ENCODE measurements at places on chromosomes 11 and 22.

DNA sequence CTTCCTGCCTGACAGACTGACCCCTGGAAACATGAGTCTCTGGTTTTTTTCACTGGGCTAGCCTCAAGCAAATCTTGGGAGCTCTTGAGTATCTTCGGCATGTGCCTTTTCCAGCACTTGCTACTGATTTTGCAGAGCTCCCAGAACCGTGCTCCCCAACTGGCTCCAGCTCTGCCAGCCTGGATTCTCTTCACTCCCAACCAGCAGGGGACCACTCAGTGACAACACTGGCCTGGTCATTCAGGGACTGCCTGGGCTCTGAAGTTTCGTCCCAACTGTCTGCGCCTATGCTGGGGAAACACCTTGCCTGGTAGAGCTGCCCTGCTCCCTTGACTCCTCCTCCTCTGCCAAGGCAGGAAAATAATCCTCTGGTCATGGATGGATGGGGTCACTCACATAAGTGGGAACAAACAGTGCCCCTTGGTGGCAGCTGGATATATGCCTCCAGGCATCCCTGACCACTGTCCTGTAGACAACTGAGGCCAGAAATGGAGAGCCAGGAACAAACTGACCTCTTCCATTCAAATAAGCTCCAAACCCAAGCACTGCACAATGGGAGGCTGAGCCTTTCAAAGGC is 30.2 kb downstream of the POLDIP3 start:
- DNase-seq: no peak

- DNase-seq: no peak
Observed at GRCh38 chr11:100561323-100561722, 125.8 kb upstream of the ARHGAP42 start.

DNA sequence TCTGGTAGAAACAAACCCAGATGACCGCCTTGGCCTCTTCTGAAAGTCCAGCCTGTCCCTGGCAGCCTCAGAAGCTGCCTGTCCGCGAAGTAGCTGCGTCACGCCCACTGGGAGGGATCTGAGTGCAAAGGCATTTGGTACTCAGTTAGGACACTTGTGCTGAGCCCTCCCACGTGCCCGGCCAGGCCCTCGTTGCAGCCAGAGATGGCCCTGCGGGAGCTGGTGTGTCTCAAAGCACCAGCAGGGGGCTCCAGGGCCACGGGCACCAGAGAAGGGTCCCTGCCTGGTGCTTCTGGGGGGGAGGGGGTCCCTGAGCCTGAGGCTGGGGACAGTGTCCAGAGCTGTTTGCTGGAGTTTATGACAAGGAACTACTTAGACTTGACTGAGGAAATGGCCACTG is 5.8 kb downstream of the SELENOO start:
- no peak for DNase-seq

DNA sequence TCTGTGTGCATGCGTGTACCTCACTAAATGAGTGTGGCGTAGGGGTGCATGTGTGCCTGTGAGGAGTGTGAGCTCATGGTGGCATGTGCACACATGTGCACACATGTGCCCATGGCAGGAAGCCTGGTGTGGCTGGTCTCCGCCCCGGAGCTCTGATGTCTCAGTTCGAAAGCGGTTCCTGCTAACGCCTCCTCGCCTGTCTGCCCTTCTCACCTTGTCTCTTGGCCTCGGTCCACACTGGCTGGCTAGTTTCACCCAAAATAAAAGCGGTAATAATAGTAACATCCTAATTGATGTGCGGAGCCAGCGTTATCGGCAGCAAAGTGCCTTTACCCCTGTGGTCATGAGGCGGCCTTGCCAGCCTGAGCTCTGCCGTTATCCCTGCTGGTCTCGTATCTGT is 1190.4 kb downstream of the BRD1 start:
- DNase-seq: no peak

DNA sequence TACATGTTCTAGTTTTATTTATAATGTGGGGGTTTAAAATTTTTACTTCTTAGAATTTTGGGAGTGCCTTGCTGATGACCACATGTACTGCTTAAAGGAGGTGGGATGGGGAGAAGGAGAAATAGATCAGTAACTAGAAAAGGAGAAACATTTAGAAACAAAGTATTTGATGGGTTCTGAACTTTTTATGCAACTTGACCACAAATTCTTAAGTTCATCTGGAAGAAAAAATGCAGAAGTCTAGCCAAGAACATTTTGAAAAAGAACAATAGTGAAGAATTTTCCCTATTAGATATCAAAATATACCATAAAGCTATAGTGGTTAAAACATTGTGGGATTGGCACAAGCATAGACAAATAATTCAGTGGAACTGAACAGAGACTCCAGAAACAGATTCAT is 73.3 kb upstream of the AMPD3 start:
- DNase-seq: no peak

- DNase-seq: no peak
Observed at GRCh38 chr11:101870510-101870909, 44.3 kb upstream of the CEP126 start.

DNA sequence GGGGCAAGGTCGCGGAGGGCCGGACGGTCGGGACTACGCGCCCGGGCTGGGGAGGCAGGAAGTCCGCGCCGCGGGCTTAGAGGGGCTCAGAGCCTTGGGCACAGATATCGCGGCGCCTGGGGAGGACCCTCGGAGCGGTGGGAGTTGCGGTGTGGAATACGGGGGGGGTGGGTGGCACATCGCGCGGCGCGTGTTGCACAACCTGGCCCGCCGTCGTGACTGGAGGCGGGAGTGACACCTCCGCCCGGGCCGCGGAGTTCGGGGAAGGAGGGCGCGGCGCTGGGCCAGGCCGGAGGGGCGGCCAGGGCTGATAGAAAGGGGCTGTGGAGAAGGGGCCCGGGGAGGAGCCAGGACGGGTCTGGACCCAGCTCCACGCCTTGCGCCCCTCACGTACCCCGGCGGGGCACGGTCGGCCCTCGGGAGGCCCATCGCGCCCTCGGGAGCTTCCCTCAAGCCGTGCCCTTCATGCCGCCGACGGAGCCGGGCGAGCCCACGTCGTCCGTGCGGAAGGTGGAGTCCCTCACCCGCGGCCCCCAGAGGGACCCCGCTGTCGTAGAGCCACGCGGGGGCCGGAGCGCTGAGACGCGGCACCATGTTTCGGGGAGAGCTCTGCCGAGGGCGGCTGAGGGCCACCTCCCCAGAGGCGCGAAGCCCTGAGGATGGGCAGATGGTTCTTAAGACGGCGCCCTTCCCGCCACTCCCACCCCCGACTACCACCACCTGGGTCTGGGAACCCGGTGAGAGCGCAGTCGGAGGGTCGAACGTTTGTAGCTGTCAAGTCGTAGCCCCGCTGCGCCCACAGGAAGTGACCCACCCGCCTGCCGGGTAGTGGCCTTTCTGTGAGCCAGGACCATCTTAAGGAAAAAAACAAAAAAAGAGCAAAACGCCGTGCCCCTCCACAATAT is 729 bp downstream of the IL17RA start:
- no peak for DNase-seq

DNA sequence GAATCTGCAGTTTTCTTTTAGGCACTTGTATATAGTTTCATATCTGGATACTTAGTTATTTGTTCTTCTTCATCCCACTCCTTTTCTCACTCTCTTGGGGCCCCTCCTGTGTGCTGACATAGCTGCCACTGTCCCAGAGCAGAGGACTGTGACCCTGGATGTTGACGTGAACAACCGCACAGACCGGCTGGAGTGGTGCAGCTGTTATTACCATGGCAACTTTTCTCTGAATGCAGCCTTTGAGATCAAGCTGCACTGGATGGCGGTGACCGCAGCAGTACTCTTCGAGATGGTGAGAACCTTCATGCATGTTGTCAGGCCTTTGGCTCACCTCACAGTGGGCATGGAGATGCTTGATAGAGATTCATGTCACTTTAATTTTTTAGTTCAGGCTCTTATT is 50.9 kb upstream of the YWHAH start:
- no peak for DNase-seq

- no peak for DNase-seq
Observed at GRCh38 chr11:15884141-15884540, 472.2 kb downstream of the SOX6 start.

GRCh38 chr11:63767267-63767564 is 1.4 kb downstream of the ZFTA start:
- no peak for DNase-seq

DNA sequence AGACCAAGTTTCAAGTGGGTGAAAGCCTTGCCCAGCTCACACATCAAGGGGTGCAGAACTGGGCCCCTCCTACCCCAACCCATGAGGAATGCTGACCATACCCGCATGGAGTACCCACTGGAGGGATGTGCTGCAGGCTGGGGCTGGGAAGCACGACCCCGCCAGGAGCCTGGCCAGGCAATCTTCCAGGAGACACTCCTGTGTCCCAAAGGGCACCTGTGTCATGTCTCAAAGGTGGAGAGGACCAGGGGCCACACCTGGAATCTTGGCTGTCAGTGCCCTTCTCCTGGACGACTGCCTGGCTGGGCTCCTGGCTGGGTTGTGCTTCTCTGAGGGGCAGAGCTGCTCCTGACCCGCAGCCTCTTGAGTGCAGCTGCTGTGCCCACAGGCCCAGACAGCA is 6.7 kb downstream of the ARAP1 start:
- DNase-seq: no peak

DNA sequence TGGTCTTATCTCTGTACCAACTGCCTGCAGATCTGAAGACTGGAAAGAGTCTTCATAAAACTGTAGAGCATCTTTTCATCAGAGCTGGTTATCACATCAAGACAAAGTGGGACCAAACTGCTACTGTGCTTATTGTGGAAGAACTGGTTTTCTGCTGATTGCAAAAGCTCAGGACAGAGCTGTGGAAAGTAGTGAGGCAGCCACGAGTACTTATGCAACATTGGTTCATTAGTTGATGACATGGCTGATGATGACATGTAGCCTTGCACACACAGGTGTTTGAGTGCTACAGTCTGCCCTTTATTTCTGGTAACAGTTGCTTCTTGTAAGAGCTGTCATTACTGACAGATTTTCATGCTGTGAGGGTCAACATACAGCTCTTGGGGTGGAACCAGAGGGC is 185.4 kb upstream of the GUCY1A2 start:
- no peak for DNase-seq
